Right atrium auricular region (tissue), 2 donors: ENCODE measurements at places on chromosomes 11 and 22.

GRCh38 chr11:94638301-94638901 lies 71.2 kb downstream of the PIWIL4 start:
- H3K4me1 ChIP-seq = peaks cover 21% of the 10 kb centered on the region
- no peak for DNase-seq
- H3K4me3 ChIP-seq = no peak overlapping the region
- H3K27ac ChIP-seq = peak overlapping the region; percentile 45
- H3K36me3 ChIP-seq = no peaks in the 10 kb centered on the region

DNA sequence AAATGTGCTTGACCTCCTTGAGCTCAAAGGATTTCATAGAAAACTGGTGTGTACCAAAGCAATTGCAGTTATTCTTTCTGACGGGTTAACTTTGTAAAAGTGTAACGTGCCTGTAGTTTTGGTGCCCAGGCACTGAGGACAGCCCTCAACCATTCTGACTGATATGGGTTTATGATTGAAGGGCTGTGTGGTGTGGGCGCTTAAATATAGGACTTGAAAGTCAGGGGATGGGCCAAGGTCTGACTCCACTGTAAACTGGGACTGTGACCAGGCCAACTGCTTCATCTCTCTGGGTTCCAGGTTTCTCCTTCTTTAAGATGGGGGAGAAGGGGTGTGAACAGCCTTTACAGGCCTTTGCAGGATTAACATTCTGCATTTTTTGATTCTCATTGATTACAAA lies 191.1 kb upstream of the ARHGAP20 start:
- H3K27ac ChIP-seq = no peak overlapping the region
- no peak overlapping the region for H3K4me3 ChIP-seq
- no peaks in the 10 kb centered on the region for H3K27me3 ChIP-seq
- H3K4me1 ChIP-seq = no peaks in the 10 kb centered on the region

DNA sequence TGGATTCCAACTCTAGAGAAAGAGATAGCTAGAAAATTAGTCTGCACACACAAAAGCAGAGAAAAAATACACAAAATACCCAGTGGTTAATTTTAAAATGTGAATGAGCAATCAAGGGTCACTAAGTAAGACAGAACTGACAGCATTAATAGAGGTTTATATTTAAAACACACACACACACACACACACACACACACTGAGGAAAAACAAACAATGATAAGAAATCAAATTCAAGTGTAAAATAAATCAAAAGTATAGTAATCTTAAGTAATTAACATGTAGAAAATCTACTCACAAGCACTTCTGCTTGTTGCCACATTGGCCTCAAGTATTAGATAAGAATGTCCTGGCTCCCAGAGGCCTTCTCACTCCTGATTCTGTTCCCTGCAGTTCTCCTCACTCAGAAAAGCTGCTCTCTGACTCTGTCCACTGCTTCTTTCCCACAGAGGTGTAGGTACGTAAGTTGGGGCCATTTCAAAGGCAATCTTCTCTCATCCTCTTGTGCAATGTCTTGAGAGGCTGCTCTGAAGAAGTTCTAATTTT lies 33.3 kb upstream of the OLFML1 start:
- no peak for DNase-seq
- H3K27ac ChIP-seq = no peak overlapping the region
- no peaks in the 10 kb centered on the region for H3K36me3 ChIP-seq
- H3K27me3 ChIP-seq = no peaks in the 10 kb centered on the region
- H3K4me3 ChIP-seq = no peak overlapping the region
- peaks cover 6% of the 10 kb centered on the region for H3K4me1 ChIP-seq

DNA sequence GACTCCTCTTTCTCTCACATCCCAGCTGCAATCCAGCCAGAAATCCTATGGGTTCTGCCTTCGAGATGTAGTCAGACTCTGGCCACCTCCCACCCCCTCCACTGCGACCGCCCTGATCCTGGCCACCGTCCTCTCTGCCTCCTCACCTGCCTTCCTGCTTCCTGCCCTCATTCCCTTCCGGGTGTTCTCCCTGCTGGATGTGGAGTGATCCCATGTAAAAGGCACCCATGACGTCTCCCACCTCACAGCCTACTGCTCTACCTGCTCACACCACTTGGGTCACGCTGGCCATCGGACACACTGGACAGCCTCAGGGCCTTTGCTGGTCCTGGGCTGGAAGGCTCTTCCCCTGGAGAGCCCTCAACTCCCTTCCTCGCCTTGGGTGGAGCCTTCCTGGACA lies 33.7 kb upstream of the CD5 start:
- DNase-seq = no peak
- no peaks in the 10 kb centered on the region for H3K36me3 ChIP-seq
- no peaks in the 10 kb centered on the region for H3K27me3 ChIP-seq
- H3K4me3 ChIP-seq = no peak overlapping the region

DNA sequence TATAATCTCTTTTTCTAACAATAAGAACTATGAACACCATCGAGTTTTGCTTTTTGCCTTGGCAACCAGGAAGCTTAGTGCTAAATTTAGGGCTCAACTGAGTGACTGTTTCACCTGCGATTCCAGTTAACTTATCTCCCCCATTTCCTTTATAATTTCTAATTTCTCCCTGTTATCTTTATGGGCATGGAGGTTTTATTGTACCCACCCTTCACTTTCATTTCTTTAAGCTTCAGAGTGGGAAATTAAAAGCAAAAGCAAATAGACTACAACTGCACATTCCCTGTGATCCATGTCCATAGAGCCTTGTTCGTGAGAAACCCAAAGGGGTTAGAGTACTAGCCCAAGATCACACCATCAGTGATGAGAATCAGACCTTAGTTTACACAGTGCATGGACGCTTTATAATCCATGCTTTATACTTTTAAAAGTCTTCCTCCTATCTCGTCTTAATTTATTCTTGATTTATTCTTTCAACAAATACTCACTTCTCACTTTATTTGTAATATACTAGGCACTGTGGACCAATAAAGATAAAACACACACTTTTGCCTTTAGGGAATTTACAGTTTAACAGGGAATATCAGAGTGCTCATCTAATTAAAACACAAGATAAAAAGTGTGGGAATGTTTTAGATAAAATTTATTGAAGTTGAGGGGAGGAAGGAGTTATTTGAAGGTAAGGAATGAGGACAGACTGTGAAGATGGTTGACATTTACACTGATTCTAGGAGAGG lies 40.6 kb downstream of the ADAMTS15 start:
- H3K27ac ChIP-seq = peak overlapping the region; percentile 52
- H3K27me3 ChIP-seq = no peaks in the 10 kb centered on the region
- no peaks in the 10 kb centered on the region for H3K36me3 ChIP-seq
- H3K4me3 ChIP-seq = no peak overlapping the region
- no peak for DNase-seq

- no peak overlapping the region for H3K4me3 ChIP-seq
- no peak for DNase-seq
- no peaks in the 10 kb centered on the region for H3K4me1 ChIP-seq
- H3K27me3 ChIP-seq = no peaks in the 10 kb centered on the region
Measured at GRCh38 chr11:18312663-18313420, 9.1 kb downstream of the HPS5 start.
